ENCODE measurements at places on chromosomes 5 and 9.

DNA sequence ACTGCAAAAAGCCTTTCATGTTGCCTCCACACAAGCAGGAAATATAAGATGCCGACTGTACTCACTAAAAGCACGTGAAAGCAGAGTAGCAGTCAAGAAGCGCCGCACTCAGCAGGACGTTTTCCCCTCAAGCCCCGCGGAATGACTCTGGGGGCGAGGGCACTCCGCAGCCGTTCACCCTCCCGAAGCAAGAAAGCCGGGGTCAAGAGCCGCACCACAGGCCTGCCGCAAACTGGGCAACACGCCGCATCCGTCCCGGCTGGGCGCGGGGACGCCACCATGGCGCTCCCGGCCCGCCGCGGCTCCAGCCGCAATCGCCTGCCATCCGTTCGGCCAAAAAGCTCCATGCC, 364 bp downstream of the RPS6 start:
- no peak for DNase-seq

DNA sequence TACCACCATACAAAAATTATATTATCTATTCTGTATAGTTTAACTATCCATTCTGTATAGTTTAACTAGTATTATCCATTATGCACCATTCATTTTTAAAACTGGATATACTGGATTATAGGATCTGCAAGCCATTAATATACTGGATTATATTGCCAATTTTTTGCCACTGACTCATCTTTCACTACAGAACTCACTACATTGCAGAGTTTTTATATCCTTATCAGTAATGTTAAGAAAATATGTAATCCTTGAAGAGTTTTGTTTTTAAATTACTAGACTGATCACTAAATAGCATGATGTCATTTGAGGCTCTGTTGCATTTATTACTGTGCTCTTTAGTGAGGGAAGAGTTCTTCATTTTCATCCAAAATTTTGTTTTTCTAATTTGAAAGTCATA, 109.8 kb upstream of the SNX2 start:
- peak; percentile 12 for DNase-seq

GRCh38 chr9:125446561-125447094, 185.0 kb downstream of the GAPVD1 start:
- DNase-seq, result no peak

GRCh38 chr9:118652912-118653311, 716.3 kb downstream of the BRINP1 start:
- no peak for DNase-seq

DNA sequence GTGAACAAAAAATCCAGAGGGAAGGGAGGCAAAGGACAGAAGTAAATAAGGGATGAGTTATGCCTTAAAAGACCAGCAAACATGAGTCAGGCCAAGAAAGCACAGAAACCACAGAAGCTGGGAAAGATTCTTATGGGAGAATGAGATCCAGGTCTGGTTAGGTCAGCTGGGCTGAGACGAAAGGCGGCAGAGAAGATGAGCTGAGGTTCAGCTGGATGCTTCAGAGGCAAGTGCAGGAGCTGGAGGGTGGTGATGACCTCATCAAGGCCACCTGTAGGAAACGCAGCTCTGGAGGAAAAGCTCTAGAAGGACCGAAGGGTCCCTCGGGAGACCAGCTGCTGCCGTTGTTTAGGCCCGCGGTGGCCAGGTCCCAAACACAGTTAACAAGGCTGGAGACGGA, 152.0 kb downstream of the MYO10 start:
- DNase-seq, result peak; percentile 37

GRCh38 chr9:114837923-114838322, 32.1 kb upstream of the TNFSF15 start:
- no peak for DNase-seq

All from hepatic stellate cell (primary cell).